Glutamatergic neuron (in vitro differentiated cells): ENCODE measurements at places on chromosomes 6 and 20. TPM values are rescaled to one million over a fixed set of nuclear protein-coding genes. Genes with fewer than 3 reads are reported as not detected.

Gene CCN6
- not detected for total RNA-seq

Gene CD40
- total RNA-seq, result 1.2 TPM

DNA sequence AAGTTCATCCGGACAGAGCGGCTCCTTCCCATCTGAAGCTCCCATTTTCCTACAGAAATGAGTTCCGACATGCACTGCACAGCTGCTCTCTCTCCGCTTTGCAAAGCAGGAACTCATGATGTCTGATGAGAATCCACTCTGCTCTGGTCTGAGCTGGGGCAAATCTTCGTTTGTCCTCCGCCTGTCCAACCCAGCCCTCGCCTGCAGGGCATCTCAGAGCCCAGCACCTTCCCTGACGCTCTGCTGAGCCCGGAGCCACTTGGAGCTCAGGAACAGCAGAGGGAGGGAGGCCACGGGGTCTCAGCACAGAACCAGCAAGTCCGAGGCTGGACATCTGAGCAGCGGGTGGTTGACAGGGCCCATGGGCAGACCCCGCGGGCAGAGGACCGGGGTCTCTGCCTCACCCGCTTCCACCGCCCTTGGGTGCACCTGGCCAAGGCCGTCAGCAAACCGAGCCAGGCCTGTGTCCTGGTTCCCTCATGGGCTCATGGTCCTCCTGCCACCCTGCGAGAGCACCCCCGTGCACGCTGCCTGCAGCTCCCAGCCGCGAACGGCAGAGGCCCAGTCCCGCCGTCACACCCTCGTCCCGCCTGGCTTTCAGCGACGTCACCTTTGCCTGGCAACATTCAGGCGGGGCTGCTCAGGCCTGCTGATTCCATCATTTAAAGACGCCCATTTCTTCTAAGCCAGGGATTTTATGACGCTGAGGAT is 78.5 kb upstream of the BHLHE23 start:
- H3K4me1 ChIP-seq, result peaks cover 2% of the 10 kb centered on the region
- H3K36me3 ChIP-seq, result no peaks in the 10 kb centered on the region
- DNase-seq, result peak; percentile 28
- H3K27me3 ChIP-seq, result peaks cover 4% of the 10 kb centered on the region

DNA sequence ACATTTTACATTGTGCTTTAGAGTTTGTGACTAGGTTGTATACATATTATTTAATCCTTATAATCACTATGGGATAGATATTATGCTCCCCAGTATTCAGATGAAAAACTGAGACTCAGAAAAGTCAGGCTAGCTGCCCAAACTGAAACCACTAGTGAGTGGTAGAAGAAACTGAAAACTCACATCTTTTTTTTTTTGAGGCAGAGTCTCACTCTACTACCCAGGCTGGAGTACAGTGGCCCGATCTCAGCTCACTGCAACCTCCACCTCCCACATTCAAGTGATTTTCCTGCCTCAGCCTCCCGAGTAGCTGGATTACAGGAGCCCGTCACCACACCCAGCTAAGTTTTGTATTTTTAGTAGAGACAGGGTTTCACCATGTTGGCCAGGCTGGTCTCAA is 22.2 kb downstream of the RNF24 start:
- peaks cover 5% of the 10 kb centered on the region for H3K27me3 ChIP-seq
- no peak for DNase-seq
- peaks cover 44% of the 10 kb centered on the region for H3K4me1 ChIP-seq
- H3K36me3 ChIP-seq, result no peaks in the 10 kb centered on the region
- H3K27ac ChIP-seq, result no peak overlapping the region

Gene GRIK2
- 95.5 TPM for total RNA-seq

Gene ZNF334
- total RNA-seq, result 32.9 TPM

DNA sequence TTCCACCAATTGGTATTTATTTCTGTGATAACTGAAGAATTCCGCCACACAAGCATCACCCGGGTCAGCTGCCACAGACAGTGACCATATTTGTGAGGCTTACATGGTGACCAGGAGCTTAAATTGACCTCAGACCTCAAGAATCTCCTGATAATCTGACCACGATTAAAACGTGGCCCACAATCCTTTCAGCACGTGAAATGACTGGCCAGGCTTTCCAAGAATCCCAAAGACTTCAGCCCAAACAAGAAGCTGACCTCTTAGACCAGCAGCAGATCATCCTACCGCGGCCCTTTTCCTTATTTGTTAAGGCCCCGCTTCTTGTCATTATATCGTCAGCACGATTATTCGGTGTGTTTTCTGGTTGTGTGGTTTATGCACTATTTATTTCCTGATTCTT is 45.6 kb upstream of the CD93 start:
- DNase-seq, result no peak
- H3K4me1 ChIP-seq, result peaks cover 14% of the 10 kb centered on the region
- H3K36me3 ChIP-seq, result no peaks in the 10 kb centered on the region
- H3K4me3 ChIP-seq, result no peak overlapping the region
- no peaks in the 10 kb centered on the region for H3K27me3 ChIP-seq
- no peak overlapping the region for H3K27ac ChIP-seq

- no peak overlapping the region for H3K4me3 ChIP-seq
- peaks cover 16% of the 10 kb centered on the region for H3K36me3 ChIP-seq
- H3K27me3 ChIP-seq, result peaks cover 1% of the 10 kb centered on the region
- no peak for DNase-seq
- H3K4me1 ChIP-seq, result peaks cover 2% of the 10 kb centered on the region
- no peak overlapping the region for H3K27ac ChIP-seq
Measured at GRCh38 chr6:18218233-18218632, 46.1 kb downstream of the DEK start.

DNA sequence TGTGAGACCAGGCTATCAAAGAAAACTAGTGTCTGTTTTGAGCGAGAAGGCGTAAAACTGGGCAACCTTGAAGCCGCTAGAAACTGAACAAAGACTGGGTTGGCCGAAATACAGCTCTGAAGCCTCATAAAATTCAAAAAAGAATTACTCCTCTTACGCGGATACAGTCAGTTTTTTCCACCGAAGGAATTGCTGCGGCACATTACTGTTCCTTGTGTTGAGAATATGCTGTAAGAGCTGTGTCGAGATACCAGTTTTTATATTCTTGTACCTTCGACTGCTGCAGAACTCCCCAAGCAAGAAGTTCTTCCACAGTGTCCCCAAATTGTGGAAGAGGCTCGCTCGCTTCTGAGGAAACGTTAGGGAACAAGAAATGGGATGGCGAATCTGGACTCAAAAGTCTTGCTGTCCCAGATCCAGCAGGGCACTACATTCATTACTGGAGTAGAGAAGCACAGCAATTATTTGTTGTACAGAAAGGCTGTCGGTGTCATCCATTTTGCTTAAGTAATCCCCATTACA is 523 bp upstream of the COX7A2 start:
- no peak for DNase-seq
- H3K4me1 ChIP-seq, result peaks cover 3% of the 10 kb centered on the region
- no peaks in the 10 kb centered on the region for H3K36me3 ChIP-seq
- H3K4me3 ChIP-seq, result peak overlapping the region; percentile 99

DNA sequence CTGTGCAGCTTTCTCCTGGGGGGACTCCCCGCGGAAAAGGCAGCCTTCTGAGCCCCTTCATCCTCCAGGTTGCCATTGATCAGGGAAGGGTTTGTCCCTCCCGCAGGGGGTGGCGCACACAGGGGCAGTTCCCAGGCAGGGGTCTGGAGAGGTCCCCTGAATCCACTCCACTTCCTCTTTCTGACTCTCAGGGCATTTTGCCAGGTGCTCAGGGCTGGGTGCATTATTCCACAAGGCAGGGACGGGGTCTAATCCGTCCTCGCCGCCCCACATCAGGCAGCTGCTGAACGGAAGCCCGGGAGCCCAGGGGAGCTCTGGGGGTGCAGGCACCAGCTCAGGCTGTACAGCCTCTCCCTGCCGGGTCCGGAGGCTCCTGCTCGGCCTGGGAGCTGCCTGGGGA is 180.9 kb downstream of the TTLL2 start:
- peaks cover 8% of the 10 kb centered on the region for H3K27me3 ChIP-seq
- DNase-seq, result no peak
- H3K27ac ChIP-seq, result no peak overlapping the region
- H3K4me3 ChIP-seq, result no peak overlapping the region
- peaks cover 22% of the 10 kb centered on the region for H3K4me1 ChIP-seq
